ENCODE measurements at places on chromosomes 16 and 17. TPM values are rescaled to one million over a fixed set of nuclear protein-coding genes. Genes with fewer than 3 reads are reported as not detected.

Gene SLC12A3
- not detected for polyA plus RNA-seq

Gene VMO1
- polyA plus RNA-seq: 9.1 TPM

Gene ZP2
- polyA plus RNA-seq: not detected

Gene ZNF385C
- 0.06 TPM for polyA plus RNA-seq

Gene PRSS36
- polyA plus RNA-seq: 0.74 TPM

Gene CHST6
- not detected for polyA plus RNA-seq

Gene CCDC154
- polyA plus RNA-seq: 0.18 TPM

- H3K36me3 ChIP-seq: no peaks in the 10 kb centered on the region
- H3K4me3 ChIP-seq: no peak overlapping the region
- H3K4me1 ChIP-seq: peaks cover 3% of the 10 kb centered on the region
- H3K27me3 ChIP-seq: no peaks in the 10 kb centered on the region
- no peak for DNase-seq
These were observed 195.2 kb downstream of the MAP2K6 start for GRCh38 chr17:69609473-69610305.

GRCh38 chr17:80097127-80097621 lies 4.2 kb upstream of the GAA start:
- no peak overlapping the region for H3K27ac ChIP-seq
- no peak for DNase-seq
- no peaks in the 10 kb centered on the region for H3K27me3 ChIP-seq
- no peak overlapping the region for H3K4me3 ChIP-seq

- H3K36me3 ChIP-seq: no peaks in the 10 kb centered on the region
- no peak overlapping the region for H3K4me3 ChIP-seq
- H3K27ac ChIP-seq: no peak overlapping the region
- no peaks in the 10 kb centered on the region for H3K4me1 ChIP-seq
- no peak for DNase-seq
- no peaks in the 10 kb centered on the region for H3K27me3 ChIP-seq
These were observed 126.0 kb upstream of the GOT2 start for GRCh38 chr16:58859958-58860669.

DNA sequence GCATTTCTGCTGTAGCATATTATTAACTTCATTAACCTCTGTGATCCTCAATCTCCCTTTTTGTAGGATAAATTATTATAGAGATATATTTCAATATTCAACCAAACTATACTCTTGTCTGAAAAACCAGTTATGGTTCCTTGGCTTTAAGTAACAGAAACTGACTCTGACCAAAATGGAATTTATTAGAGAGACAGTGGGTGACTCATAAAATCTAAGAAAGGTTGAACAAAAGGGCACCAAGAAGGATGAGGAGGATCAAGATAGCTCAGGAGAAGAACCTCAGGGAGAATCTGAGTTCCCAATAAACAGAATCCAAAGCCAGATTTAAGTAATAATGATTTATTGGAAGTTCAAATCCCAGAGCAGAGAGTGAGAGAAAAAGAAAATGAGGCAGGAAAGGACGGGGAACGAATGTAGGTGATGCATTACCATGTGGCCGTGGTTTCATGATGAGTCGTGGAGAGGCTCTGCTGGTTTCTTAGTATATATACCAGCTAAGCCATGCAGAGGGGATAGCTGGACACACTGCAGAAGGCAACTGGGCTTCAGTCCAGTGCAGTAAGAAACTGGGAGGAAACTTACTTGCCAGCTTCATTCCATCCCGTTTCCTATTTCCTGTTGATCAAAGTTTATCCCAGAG lies 151.5 kb upstream of the GOT2 start:
- H3K27me3 ChIP-seq: no peaks in the 10 kb centered on the region
- no peaks in the 10 kb centered on the region for H3K36me3 ChIP-seq
- H3K4me1 ChIP-seq: no peaks in the 10 kb centered on the region

GRCh38 chr16:63714876-63715275 lies 1407.0 kb downstream of the CDH11 start:
- no peak overlapping the region for H3K4me3 ChIP-seq
- H3K4me1 ChIP-seq: no peaks in the 10 kb centered on the region
- H3K36me3 ChIP-seq: no peaks in the 10 kb centered on the region

DNA sequence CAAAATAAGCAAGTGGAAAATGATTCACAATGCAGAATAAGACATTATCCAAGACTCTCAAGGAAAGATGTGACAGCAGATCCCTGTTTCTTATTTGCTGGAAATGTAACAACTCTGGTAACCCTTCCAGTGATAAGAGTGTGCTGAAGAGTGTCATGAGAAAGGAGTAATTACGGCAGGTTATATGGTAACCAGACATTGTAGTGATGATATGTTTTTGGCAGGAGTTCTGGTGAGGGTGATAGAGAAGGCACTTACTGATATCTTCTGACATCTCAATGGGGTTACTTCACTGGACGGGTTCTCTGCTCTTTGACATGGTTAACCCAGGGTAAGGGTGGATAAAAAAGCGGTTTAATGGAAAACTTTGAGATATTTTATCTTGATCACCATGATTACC lies 1270.9 kb downstream of the CDH11 start:
- H3K4me1 ChIP-seq: no peaks in the 10 kb centered on the region
- no peak overlapping the region for H3K27ac ChIP-seq
- no peak for DNase-seq
- H3K36me3 ChIP-seq: no peaks in the 10 kb centered on the region
- H3K4me3 ChIP-seq: no peak overlapping the region

- DNase-seq: no peak
- no peaks in the 10 kb centered on the region for H3K4me1 ChIP-seq
- no peak overlapping the region for H3K4me3 ChIP-seq
These were observed 93.1 kb downstream of the CNTNAP4 start for GRCh38 chr16:76370344-76370743.

- H3K4me1 ChIP-seq: no peaks in the 10 kb centered on the region
- DNase-seq: no peak
- H3K27ac ChIP-seq: no peak overlapping the region
These were observed 37.3 kb downstream of the PTRH2 start for GRCh38 chr17:59669944-59670343.

- no peaks in the 10 kb centered on the region for H3K27me3 ChIP-seq
- H3K36me3 ChIP-seq: no peaks in the 10 kb centered on the region
- H3K4me1 ChIP-seq: no peaks in the 10 kb centered on the region
- no peak overlapping the region for H3K4me3 ChIP-seq
These were observed 152.9 kb upstream of the ANKFN1 start for GRCh38 chr17:56000411-56000810.

DNA sequence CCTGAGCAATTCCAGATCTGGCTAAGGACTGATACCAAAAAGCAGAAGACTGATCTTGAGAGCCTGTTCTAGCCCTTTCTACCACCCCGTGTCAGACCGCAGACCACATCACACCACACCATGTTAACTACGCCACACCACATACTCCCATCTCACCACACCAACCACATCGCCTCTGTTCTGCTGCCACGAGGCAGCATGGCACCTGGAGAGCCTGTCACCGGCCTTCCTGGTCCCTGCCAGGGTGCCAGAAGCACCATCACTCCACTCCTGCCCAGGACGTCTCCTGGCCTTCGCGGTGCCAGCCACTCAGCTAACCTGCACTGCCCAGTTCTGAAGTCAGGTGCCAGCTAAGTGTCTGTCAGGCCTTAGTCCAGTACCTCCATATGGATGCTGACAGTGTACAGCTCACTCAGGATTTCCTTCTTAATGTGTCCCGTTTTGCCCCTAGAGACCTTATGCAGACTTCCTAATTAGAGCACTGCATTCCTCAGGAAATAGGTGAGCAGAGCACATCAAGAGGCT lies 37.2 kb upstream of the BCAR1 start:
- H3K27ac ChIP-seq: no peak overlapping the region
- H3K4me3 ChIP-seq: no peak overlapping the region
- peaks cover 14% of the 10 kb centered on the region for H3K36me3 ChIP-seq
- H3K4me1 ChIP-seq: no peaks in the 10 kb centered on the region

DNA sequence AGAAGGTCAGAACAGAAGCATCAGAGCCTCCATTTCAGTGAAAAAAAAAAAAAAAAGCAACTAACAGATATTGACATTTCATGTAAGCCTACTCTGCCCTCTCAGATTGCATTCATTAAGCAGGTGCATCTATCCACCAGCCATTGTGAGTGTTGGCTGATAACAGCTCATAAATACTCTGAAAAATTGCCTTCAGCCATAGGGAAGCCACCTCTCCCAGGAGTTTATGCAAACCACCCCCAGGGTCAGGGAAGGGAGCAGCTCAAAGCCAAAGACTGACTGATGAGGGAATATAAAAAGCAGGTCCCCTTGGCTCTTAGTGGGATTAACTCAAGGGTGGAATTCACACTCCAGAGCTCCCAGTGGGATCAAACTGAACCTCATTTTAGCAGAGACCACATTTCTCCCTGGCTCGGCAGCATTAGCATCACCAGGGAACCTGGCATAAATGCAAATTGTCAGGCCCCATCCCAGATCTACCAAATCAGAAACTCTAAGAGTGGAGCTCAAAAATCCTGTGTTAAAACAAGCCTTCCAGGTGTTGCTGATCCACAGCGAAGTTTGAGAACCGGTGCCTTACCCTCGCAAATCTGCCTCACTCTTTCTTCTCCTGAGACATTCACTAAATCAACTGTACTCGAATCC lies 14.2 kb downstream of the APOH start:
- peaks cover 48% of the 10 kb centered on the region for H3K36me3 ChIP-seq
- H3K27me3 ChIP-seq: no peaks in the 10 kb centered on the region
- no peak overlapping the region for H3K27ac ChIP-seq
- DNase-seq: no peak

DNA sequence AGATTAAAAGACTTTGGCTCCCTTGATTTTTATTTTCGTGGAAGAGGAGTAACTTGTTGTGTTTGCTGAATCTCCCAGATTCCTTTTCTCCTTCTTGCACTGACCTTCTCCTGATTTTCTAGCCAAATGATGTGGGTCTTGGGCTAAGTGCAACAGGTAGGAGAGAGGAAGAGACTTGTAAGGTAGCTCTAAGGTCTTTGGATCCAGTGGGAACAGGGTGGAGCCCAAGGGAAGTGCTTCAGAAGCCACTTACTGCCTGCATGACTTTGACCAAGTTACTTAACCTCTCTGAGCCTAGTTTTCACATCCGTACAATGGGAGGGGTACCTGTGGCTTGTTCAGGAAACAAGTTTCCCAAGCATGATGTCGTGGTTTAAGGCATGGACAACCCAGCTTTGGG lies 111.3 kb upstream of the IRX3 start:
- no peak for DNase-seq
- H3K4me1 ChIP-seq: no peaks in the 10 kb centered on the region
- H3K27me3 ChIP-seq: no peaks in the 10 kb centered on the region
- H3K27ac ChIP-seq: no peak overlapping the region
- no peaks in the 10 kb centered on the region for H3K36me3 ChIP-seq

GRCh38 chr17:69950701-69951418 lies 124.2 kb upstream of the KCNJ16 start:
- H3K4me3 ChIP-seq: no peak overlapping the region
- H3K27me3 ChIP-seq: no peaks in the 10 kb centered on the region
- H3K36me3 ChIP-seq: no peaks in the 10 kb centered on the region
- H3K4me1 ChIP-seq: no peaks in the 10 kb centered on the region
- H3K27ac ChIP-seq: no peak overlapping the region

- H3K4me3 ChIP-seq: no peak overlapping the region
- peaks cover 10% of the 10 kb centered on the region for H3K4me1 ChIP-seq
- peak; percentile 70 for DNase-seq
- H3K27ac ChIP-seq: no peak overlapping the region
These were observed 33.9 kb downstream of the JPH3 start for GRCh38 chr16:87636050-87636684.

DNA sequence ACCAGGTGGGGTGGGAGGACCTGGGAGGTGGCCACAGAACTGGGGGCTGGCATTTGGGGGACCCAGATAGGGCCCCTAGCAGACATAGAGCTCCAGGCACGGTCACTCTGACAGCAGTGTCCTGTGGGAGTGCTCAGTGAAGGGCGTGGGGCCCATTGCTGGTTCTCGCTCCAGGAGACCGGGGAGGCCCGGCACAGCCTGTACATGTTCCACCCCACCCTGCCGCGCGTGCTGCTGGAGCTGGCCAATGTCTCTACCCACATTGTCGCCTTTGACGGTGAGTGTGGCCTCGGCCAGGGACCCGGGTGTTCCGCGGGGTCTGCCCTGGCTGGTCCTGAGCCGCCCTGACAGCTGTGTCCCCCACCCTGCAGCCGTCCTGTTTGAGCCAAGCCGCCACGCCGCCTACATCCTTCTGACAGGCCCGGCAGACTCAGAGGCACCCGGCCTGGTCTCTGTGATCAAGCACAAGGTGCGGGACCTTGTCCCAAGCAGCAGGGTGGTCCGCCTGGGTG lies 11.2 kb downstream of the RGS11 start:
- H3K27ac ChIP-seq: no peak overlapping the region
- no peak overlapping the region for H3K4me3 ChIP-seq
- DNase-seq: no peak
- no peaks in the 10 kb centered on the region for H3K27me3 ChIP-seq

DNA sequence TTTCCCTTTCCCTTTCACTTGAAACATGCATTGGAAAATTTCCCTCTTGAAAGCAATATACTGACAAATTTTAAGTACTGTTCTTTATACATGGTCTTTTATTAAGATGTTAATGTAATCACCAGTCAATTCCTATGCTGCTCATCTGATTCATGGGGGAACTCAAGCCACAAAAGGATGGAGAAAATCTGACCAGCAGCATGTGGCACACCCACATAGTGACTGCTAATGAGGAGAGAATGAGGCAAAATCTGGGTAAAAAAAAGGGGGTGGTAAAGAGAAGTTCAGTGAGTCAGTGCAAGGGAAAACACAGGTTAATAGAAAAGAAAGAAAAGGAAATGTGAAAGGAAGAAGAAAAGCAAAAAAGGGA lies 11.3 kb downstream of the RFFL start:
- no peaks in the 10 kb centered on the region for H3K27me3 ChIP-seq
- peak overlapping the region; percentile 91 for H3K27ac ChIP-seq
- H3K36me3 ChIP-seq: no peaks in the 10 kb centered on the region
- no peak for DNase-seq

DNA sequence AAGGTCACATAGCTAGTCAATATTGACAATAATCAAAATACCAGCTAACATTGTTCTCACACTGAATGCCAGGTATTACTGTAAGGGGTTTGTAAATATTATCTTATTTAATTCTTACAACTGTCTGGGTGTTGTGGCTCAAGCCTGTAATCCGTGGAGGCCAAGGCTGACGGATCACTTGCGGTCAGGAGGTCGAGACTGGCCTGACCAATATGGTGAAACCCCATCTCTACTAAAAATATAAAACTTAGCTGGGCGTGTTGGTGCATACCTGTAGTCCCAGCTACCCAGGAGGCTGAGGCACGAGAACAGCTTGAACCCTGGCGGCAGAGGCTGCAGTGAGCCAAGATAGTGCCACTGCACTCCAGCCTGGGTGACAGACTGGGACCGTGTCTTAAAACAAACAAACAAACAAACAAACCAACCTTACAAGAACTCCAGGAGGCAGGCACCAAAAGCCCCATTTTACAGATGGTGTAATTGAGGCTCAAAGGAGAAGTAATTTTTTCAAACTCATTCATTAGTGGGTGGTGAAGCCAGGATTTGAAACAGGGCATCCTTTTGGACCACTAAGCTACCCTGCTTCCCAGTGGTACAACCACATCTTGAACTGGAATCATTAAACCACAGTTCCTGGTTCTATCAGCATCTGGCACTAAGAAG lies 104.3 kb downstream of the XYLT1 start:
- DNase-seq: no peak
- no peak overlapping the region for H3K4me3 ChIP-seq
- no peak overlapping the region for H3K27ac ChIP-seq
- H3K27me3 ChIP-seq: no peaks in the 10 kb centered on the region
- H3K4me1 ChIP-seq: no peaks in the 10 kb centered on the region
- H3K36me3 ChIP-seq: no peaks in the 10 kb centered on the region

All from liver (tissue), 10 donors.